ENCODE measurements at places on chromosomes 3 and 15.
A peak's percentile ranks its signal among the peaks of the same experiment; 100 is the strongest.

DNA sequence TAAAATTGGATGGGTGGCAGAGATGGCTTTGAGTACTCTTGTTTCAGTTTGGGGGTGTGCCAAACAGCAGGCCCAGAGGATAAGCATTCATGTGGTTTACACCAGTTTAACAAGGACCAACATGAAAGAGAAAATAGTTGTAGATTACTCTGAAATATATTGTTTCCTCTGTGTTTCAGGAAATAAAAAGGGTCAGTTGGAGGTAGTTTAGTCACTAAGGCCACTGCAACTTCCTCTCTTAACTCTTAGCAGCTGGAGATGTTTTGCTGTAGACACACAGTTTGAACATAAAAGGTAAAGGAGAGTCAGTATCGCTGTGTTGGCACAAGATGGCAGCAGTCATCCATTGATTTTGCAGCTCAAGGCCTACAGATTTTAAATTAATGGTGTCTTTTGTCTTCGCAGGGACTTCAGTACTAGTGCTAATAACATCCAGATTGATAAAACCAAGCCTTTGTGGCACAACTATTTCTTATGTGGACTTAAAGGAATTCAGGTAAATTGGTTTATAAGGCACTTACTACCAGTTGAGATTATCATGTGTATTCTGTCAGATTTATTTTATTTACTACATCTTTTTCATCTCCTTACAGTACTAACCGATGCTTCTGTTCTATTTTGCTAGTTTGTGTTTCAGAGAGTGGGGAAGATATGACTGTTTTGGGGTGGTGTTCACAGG lies 65.5 kb downstream of the GALK2 start:
- DNase-seq = peak; percentile 5

- no peak for DNase-seq
Measured at GRCh38 chr3:169998668-169999131, 32.1 kb downstream of the SEC62 start.

- no peak for DNase-seq
Measured at GRCh38 chr3:137207616-137208015, 249.8 kb downstream of the IL20RB start.

DNA sequence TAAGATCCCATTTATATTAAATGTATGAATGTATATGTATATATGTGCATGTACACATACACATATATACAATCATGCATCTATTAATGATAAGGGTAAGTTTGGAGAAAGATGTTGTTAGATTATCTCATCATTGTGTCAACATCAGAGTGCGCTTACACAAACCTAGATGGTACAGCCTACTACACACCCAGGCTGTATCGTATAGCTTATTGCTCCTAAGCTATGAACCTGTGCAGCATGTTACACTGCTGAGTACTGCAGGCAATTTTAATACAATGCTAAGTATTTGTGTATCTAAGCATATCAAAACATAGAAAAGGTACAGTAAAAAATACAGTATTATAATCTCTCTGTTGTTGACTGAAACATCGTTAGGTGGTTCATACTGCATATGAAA lies 57.4 kb upstream of the ABHD17C start:
- no peak for DNase-seq

GRCh38 chr3:71219744-71220638 lies 363.5 kb downstream of the FOXP1 start:
- DNase-seq = peak; percentile 35

- no peak for DNase-seq
Measured at GRCh38 chr3:190826018-190826417, 36.5 kb downstream of the GMNC start.

DNA sequence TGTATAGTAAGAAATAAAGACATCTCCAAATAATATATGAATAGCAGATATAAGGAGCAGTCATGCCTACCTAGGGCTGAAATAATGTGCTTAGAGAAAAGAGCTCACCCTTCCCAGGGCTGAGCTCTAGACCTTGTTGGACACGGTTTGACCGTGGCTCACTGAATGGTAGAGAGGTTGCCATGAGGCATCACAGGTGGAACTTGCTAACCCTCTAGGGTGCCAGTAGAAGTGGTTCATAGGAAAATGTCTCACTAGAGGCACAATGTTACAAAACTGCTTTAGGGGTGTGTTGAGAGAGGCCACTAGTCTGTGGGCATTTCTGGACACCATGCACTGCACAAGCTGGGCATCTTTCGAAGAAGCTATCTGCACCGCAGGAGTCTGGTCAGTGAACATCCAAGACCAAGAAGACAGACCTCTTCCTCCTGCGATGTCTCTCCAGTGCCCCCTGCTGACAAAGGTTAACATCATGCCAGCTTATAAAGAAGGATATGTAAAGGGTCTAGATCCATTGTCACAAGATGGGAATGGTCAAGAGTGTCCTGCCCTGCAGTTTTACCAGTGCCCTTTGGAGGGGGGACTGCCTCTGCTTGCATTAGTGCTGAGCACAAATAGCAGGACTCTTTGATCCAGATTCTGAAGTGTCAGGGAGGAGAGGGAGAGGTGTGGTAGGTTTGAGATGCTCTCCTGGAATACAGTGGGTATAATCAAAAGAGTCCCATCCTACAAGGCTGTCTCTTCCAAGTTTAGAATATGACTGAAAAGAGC lies 266.8 kb downstream of the ZNF385D start:
- no peak for DNase-seq

DNA sequence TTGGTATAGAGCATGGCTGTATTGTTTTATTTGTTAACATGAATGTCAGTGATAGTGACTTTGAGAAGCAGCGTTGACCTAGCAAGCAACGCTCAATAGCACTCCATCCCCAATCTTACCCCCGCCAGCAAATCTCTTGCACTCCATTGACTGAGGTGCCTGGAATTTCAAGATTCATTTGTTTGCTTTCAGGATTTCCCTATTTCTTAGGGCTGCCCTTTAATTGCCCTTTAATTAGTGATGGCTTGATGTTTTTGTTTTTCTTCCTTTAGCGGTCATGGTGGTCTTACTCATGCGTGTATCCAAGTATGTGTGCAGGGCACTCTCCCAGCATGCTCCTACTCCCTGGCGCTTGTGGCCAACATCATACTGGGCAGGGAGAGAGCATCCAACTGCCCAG lies 216.8 kb upstream of the TBL1XR1 start:
- DNase-seq = no peak

GRCh38 chr3:60754617-60755016 lies 496.6 kb downstream of the FHIT start:
- DNase-seq = no peak

DNA sequence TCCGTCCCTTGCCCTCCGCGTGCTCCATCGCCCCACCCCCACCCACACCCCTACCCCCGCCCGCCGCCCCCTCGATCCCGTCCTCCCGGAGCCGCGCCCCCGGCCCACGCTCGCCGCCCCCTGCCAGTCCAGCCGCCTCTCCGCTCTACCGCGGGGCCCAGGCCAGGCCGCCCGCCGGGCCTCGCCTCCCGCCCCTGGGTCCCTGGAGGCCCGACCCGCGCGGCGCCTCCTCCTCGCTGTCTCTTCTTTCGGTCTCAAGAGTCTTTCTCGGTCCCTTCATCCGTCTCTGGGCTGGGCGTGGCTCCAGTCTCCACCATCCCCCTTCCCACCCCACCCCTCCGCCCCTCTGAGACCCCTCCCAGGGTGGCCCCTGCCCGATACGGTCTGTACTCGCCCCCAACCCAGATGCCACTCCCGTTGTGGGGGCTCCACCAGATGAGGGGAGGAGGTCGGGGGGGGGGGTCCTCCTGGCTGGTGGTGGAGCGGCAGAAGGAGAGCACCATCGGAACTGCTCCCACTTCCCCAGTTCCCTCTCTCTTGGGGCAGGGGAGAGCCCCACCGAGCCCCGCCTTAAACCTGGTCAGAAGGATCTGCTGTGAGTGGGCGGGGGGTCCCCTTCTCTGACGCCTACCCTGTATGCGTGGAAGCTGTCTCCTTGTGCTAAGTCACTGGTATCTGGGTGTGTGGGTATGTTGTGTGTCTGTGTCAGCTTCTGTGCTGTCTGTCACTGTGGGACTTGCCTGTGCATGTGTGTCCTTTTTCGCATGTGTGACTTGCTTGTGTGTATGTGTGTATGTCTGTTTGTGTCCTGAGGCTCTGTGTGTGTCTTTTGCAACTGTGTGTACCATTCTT lies 1.0 kb downstream of the PRKCD start:
- peak; percentile 15 for DNase-seq

GRCh38 chr3:177832880-177833279 lies 635.6 kb upstream of the TBL1XR1 start:
- no peak for DNase-seq

GRCh38 chr15:81910355-81911021 lies 135.3 kb downstream of the MEX3B start:
- DNase-seq = no peak

DNA sequence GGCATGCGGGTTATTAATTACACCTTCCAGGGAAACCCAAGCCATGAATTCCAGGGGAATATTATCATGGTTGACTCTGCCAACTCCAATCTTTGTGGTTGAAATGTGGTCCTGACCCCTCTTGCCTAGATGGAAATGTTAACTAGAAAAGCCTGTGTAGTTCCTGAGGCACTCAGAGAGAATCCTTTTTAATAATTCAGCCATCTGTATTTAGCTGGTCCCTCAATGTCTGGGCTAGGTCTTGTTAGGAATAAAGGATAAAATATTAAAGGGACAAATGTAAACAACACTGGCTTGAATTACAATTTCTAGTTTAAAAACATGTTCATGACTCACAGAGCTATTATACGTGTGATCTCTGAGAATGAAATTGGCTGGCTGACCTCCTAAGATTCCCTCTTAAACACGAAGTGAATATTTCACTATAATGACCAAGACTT lies 435.2 kb upstream of the SUCLG2 start:
- no peak for DNase-seq

- DNase-seq = no peak
Measured at GRCh38 chr3:4732925-4733324, 239.8 kb downstream of the ITPR1 start.

GRCh38 chr15:42494998-42495360 lies 455 bp upstream of the SNAP23 start:
- no peak for DNase-seq

GRCh38 chr3:168024537-168024941 lies 71.2 kb downstream of the GOLIM4 start:
- no peak for DNase-seq

- no peak for DNase-seq
Measured at GRCh38 chr15:42138968-42139386, 17.5 kb downstream of the PLA2G4F start.

- DNase-seq = no peak
Measured at GRCh38 chr3:98577178-98577895, 16.1 kb downstream of the CPOX start.

- DNase-seq = no peak
Measured at GRCh38 chr3:43074901-43075689, 30.8 kb downstream of the POMGNT2 start.

DNA sequence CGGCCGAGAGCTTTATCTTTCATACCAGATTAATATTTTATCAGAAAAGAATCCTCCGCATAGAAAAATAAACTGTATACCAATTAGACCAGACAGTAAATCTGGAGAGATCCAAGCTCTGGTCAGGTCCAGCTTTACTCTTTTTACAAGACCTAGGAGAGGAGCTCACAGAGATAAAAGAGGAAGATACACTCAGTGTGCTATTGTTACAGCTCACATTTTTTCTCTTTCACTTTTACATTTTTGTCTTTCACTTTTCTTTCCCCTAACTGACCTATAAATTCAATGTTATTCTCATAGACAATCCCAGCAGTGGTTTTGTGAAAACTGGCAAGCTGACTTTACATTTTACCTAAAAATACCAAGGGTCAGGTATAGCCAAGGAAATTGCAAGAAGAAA lies 55.8 kb downstream of the GUCA1C start:
- DNase-seq = no peak

DNA sequence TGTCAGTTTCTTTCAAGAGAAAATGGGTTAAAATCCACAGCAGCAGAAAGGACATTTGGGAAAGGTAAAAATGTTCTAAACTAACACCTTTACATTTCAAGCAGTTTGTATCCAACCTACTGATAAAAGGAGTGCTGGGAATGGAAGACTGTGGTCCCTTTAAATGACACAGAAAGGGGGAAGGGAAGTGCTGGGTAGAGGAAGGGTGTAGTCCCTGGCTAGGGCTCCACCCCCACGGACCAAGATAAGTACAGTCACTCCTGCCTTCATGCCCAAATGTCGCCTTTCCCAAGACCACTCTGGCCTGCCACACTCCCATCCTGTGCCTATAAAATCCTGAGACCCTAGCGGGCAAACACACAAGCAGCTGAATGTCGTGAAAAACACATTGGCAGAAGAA lies 350.9 kb upstream of the POU1F1 start:
- DNase-seq = no peak

GRCh38 chr3:197117114-197117513 lies 87.5 kb upstream of the MELTF start:
- no peak for DNase-seq

GRCh38 chr3:50714946-50715345 lies 40.2 kb downstream of the DOCK3 start:
- DNase-seq = no peak

- no peak for DNase-seq
Measured at GRCh38 chr3:10554236-10554611, 48.8 kb upstream of the ATP2B2 start.

DNA sequence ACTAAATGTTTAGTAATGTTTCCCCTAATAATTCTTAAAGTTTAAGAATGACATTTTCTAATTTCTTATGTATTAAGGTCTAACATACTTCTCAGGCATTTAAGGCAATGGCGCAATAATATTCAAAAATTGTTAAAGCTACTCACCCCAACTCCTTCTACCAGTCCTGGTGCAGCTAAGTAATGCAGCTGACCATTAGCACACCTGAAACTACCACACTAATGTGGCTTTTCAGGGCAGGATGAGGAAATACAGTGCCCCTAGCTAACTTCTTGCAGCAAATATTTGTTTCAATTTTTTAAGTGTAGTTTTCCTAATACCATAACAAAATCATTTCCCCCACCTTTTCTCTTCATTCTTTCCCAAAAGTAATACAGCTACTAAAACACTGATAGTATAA lies 827.7 kb downstream of the FHIT start:
- no peak for DNase-seq

DNA sequence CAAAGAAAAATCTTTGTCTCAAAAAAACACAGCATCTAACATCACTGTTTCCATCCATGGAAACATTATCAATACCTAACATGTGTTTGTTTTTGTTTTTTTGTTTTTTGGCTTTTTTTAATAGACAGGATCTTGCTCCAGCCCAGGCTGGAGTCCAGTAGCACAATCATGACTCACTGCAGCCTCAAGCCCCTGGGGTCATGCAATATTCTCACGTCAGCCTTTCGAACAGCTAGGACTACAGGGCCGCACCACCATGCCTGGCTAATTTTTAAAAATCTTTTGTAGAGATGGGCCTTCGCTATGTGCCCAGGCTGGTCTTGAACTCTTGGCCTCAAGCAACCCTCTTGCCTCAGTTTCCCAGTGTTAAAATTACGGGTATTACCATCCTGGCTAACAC lies 52.8 kb downstream of the RAF1 start:
- no peak for DNase-seq

DNA sequence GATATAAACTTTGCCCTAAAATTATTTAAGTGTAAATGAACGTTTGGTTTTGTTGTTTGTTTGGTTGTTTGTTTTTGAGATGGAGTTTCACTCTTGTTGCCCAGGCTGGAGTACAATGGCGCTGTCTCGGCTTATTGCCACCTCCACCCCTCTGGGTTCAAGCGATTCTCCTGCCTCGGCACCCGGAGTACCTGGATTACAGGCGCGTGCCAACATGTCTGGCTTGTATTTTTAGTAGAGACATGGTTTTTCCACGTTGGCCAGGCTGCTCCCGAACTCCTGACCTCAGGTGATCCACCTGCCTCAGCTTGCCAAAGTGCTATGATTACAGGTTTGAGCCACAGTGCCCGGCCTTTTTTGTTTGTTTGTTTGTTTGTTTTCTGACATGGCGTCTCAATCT lies 87.9 kb upstream of the CHD2 start:
- DNase-seq = no peak

GRCh38 chr15:54029081-54029480 lies 50.8 kb downstream of the UNC13C start:
- DNase-seq = no peak
